Stimulated activated naive CD4-positive, alpha-beta T cell treated with Interleukin-2 at 50 U/mL for 16 hours (primary cell): ENCODE measurements at places on chromosomes 1 and 21.

- no peak for DNase-seq
Measured at GRCh38 chr21:33339918-33340317, 15.1 kb downstream of the IFNAR1 start.

DNA sequence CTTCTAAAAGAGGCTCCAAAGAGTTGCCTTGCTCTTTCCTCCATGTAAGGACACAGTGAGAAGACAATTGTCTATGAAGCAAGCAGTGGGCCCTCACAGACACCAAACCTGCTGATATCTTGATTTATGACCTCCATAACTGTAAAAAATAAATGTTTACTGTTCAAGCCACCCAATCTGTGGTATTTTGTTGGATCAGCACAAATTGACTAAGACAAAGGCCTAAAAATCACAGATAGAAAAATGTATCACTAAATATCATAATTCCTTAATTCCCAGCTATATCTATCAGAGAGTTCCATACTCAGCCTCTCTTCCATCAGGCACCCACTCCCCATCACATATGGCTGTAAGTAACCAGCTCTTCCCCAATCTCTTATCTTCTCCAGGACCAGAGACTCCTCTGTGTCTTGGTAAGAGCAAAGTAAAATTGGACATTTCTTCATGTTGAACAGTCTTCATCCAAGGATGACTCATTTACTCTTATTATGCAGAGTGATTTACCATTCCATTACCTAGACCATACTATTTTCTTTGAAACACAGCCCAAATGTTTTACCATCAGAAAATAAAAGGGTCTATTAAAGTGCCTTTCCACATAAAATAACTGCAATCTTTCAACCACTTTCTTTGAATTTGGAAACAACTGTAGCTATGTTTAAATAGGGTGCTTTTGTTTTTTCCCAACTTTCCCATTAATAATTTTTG is 503.6 kb downstream of the MRPL39 start:
- DNase-seq, result no peak

DNA sequence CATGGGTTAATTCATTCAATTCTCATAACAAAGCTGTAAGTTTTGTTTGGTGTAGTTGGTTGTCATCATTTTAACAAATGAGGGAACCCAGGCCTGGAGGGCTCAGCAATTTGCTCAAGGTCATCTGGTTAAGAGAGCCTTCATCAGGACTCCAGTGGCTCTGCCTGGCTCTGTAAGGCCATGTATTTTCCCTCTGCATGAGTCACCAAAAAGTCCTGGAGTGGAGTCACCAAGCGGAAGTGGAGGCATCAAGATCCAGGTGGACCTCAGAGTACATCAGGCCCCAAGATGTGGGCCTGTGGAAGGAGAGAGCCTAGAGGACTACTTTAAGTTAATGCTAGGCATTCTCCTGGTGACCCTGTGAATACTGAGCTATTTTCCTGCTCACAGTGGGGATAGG is 30.0 kb upstream of the RBM15 start:
- no peak for DNase-seq

DNA sequence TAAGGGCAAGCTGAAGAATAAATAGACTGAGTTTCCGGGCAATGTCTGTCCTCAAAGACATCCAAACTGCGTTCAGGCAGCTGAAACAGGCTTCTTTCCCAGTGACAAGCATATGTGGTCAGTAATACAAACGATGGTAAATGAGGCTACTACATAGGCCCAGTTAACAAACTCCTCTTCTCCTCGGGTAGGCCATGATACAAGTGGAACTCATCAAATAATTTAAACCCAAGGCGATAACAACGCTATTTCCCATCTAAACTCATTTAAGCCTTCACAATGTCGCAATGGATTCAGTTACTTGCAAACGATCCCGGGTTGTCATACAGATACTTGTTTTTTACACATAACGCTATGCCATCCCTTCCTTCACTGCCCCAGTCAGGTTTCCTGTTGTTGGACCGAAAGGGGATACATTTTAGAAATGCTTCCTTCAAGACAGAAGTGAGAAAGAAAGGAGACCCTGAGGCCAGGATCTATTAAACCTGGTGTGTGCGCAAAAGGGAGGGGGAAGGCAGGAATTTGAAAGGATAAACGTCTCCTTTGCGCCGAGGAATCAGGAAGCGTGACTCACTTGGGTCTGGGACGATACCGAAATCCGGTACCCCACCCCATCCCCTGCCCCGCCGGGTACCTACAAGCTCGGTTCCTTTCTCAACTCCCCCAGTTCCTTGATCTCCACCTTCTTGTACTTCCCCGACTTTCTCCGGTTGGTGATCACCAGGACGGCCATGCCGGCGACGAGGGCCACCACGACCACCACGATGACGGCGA is 1.3 kb downstream of the TACSTD2 start:
- DNase-seq, result no peak

DNA sequence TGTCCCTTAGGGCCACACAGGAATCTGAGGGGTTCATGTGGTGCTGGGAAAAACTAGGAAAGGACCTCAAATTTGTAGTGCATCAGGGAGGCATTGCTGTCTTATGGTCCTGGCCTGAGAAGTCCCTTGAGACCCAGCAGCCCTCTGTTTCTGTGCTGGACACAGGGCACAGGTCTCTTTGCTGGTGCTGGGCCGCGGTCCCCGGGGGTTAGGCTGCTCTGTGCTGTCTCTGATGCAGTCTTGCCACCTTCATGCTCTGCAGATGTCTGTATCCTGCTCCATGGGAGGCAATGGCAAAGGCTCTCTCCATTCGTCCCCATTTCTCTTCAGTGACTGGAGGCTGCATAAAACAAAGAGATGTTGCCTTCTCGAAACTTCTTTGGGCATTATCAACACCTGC is 13.0 kb downstream of the EDARADD start:
- no peak for DNase-seq

DNA sequence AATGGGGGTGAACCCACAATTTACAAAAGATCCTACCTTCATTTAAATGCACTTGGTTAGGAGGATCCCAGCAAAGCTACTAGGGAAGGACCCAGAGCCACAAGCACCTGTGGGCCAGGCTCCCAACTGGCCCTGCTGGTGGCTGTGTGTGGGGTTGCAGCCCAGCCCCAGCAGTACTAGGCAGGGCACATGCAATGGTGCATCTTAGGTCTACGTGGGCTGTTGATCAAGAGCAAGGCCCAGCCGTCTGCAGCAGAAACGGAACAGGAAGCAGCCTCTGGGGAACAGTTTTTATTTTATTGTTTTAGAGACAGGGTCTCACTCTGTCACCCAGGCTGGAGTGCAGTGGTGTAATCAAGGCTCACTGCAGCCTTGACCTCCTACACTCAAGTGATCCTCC is 134.1 kb upstream of the RAB4A start:
- no peak for DNase-seq

- DNase-seq, result no peak
Measured at GRCh38 chr21:34243562-34243961, 120.2 kb upstream of the KCNE2 start.

- DNase-seq, result no peak
Measured at GRCh38 chr1:52296345-52296744, 69.7 kb downstream of the CC2D1B start.

GRCh38 chr1:234579967-234580366 is 30.0 kb downstream of the IRF2BP2 start:
- no peak for DNase-seq

GRCh38 chr1:84090447-84091245 is 53.4 kb upstream of the PRKACB start:
- no peak for DNase-seq

GRCh38 chr1:2460996-2461751 is 14.9 kb upstream of the PLCH2 start:
- DNase-seq, result no peak

DNA sequence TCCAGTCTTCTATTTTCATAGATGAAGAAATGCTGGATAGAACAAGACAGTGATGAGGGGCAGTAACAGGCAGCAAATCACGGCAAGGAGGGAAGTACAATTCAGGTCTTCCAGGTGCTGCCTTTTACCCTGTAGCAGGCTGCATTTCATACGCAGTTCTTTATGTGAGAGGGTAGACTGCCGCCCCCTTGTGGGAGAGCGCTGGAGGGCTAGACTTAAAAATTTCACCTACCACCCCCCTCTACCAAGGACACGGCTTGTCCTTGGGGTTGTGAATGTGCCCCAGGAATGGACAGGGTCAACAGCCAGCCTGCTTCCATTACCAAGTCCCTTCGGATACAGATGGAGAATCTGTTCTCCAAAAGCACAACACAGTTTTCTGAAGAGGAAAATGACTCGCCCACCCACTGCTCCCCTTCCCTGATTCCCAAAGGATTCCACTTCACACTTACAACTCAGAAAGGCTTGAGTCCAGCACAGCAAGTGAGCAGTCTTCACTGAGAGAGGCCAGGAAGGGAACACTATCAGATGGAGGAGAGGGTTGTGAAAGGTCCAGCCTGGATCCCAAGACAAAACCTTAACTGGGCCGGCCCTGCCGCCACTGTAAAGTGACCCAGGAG is 7.4 kb downstream of the WDR77 start:
- peak; percentile 42 for DNase-seq

DNA sequence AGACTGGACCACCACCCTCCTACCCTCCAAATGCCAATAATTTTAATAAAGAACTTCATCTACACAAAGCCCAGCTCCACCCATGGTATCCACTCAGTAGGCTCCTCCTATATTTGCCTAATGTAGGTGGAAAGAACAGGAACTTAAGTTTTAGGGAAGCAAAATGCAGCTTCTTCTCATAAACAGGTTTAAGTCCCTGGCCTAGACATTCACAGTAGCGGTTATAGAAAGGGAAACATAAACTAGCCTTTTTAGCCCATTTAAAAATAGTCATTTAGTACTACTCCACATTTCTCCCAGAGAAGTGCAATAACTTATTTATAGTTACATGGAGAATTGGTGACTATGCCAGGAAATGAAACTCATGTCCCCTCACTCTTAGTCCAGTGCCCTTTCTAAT is 56.6 kb upstream of the CPLANE2 start:
- DNase-seq, result no peak

DNA sequence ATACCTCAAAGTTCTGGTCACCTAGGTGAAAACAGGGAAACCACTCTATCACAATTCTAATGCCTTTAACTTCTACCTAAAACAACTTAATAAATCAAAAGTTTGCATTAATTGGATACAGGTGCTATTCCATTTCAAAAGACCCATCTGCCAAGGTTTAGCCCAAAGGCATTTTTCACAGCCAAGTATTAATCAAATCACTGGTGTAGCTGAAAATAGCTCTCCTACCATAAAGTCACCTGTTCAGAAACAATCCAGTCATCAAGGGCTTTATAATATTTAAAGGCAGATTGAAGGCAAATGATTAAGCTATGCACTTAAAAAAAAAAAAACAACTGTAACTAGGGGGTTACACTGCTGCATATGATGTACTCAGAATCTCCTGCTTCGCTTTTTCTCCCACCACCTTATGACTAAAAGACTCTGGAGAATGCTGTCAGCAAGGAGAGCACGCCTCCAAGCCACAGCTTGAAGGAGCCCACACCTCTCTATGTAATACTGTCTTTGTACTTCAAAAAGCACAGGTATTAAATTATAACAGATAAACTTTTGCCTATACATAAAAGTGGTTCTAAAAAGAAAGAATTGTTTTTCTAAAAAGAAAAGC is 20.5 kb downstream of the KIAA0319L start:
- no peak for DNase-seq

DNA sequence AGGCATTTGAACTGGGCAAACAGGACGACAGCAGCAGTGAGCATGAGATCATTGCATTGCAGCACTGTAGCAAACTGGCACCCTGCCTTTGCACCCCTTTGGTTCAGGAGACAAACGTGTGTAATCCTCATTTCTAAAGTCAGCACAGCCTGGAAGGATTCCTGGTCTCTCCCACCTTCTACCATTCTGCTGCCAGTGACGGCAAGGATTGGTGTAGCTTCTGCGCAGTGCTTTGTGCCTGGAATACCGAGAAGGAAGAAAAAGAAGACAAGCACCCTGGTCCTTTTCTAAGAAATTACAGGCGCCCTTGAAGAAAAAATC is 805.3 kb downstream of the USP25 start:
- no peak for DNase-seq

DNA sequence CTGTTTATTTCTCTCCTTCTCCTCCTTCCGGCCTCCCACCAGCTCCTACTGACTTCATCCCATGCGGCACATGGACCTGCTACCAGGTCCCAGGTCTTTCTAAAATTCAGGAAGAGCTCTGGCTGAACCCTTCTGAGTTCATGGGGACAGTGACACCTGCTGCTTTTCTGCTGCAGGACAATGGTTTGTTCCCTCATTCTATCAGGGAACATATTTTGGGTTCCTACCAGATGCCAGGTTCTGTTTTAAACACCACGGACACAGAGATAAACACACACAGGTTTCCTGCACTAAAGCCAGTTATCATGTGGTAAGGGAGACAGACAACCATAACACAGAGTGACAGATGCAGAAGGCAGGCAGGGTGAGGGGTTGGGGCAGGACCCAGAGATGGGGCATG is 114.0 kb upstream of the RAB4A start:
- DNase-seq, result no peak

- DNase-seq, result no peak
Measured at GRCh38 chr1:53384796-53385195, 56.9 kb upstream of the LRP8 start.

GRCh38 chr1:34865573-34865972 is 6.0 kb upstream of the SMIM12 start:
- no peak for DNase-seq

- peak; percentile 64 for DNase-seq
Measured at GRCh38 chr1:248873993-248874533, 15.2 kb upstream of the ZNF692 start.

- DNase-seq, result no peak
Measured at GRCh38 chr21:26499495-26499894, 73.6 kb downstream of the CYYR1 start.

DNA sequence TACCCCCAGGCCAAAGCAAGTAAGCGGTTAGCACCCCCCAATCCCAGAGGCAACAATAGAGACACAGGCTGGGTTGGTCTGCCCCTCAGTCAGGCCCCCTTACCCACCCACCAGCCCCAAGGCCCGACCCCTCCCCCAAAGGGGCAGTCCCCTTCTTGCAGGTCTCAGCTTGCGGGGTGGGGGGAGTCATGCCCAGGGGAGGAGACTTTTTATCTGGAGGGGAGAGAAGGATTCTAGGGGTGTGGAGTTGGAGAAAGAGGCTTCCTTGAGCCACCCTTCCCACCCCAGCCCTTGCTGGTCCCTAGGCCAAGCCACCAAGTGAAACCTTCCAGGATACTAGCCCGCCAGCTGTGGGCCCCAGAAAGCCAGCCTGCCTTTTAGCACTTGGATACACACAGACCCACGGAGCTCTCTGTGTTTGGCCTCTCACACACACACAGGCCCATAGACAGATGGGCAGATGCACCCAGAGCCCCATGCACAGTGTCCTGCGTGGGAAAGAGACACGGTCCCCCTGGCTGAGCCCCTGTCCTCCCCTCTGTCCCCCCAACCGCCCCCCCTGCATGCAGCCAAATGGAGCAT is 7.1 kb downstream of the TMEM54 start:
- DNase-seq, result no peak

GRCh38 chr1:86487131-86487810 is 18.5 kb downstream of the CLCA1 start:
- no peak for DNase-seq

DNA sequence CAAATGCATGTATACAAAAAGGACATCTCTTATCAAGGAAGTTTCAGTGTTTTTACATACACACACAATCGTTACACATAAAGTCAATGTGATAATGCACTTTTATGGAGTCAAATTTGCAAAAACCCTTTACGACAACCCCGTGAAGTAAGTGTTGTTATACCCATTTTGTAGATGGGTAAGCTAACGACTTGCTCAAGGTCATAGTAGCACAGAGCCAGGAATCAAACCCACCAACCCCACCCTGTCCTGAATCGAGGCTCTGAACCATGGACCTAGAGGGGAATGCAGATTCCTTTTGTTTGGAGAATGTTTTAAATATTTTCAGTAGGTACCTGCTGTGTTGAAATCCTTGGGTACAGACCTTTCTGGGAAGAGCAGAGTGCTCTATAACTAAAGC is 77.4 kb upstream of the ARTN start:
- no peak for DNase-seq
